WERI-Rb-1 (cell line): ENCODE measurements at places on chromosomes 7 and 10.

- no peak for DNase-seq
These were observed 68.9 kb upstream of the LEP start for GRCh38 chr7:128172151-128172550.

GRCh38 chr10:86868353-86868752 is 89.1 kb downstream of the MMRN2 start:
- DNase-seq = peak; percentile 80

DNA sequence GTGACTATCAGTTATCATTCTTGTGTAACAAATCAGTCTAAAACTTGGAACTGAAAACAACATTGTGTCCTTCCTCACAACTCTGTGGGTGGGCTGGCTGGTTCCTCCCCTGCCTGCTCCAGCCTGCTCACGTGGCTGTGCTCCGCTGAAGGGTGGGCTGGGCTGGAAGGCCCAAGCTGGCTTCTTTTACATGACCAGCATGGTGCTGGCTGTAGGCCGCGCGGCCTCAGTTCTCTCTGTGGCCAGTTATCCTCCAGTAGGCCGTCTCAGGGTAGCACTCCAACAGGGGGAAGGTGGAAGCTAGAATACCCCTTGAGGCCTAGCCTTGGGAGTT is 11.3 kb downstream of the ADAMTS14 start:
- no peak for DNase-seq

DNA sequence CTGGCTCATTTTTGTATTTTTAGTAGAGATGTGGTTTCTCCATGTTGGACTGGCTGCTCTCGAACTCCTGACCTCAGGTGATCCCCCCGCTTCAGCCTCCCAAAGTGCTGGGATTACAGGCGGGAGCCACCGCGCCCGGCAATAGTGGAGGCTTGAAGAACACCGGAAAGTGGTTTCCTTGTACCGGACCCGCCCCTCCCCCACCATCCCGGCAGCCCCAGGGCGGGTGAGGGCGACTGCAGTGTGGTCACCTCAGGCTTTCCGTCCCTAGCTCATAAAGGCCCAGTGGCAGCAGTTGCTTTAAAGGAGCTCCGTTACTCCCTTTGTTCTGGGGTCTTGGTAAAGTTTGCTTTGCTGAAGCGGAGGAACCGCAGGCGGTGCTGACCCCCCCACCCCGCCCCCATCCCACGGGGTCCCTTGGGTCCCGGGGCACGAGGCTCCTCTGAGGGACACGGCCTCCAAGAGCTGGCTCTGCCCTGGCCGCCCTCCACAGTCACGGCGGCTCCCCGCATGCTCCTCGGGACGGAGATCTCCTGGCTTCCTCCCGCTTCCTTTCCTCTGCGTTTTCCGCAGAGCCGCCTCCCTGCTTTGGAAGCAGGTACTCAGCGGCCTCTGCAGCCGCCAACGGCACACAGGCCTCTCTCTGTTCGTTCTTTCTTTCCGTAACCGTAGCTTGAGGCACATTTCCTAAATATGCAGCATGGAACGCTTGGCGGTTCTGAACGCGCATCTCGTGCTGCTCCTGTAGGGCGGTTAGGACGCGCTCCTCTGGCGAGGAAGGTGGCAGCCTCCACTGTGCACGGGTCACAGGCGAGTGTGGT is 77.3 kb downstream of the DNAJB6 start:
- no peak for DNase-seq

DNA sequence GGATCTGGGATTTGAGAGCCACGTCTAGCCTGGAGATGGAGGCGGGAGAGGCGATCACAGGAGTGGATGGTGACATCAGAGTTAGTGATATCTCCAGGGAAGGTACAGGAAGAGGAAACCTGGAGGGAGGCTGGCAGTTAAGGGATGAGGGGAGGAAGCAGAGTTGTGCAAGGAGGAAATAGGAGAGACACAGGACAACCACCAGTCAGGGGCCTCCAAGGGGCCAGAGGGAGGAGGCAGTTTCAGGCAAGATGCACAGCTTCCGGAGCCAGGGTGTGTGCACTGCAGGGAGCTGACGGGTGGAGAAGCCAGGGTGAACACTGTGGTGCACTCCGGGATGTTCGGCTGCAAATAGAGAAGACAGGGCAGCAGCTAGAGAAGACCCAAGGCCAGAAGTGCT is 141.2 kb downstream of the GLI3 start:
- DNase-seq = no peak

DNA sequence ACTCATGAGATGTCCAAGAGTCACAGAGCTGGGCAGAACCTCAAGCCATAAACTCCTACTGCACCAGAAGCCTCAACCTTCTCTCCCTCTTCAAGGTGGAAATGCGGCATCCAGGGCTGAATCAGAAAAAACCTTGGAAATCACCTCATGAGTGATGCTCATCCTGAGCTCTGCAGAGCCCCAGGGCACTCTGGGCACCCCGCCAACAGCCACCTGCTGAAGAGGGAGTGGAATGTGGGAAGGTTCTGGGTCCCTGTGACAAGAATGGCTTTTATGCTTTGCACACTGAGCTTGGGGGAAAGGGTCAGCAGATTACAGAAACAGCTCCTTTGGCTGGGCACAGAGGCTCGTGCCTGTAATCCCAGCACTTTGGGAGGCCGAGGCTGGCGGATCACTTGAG is 18.8 kb downstream of the NUDT1 start:
- DNase-seq = no peak

GRCh38 chr10:44935201-44935965 is 24.2 kb upstream of the RASSF4 start:
- DNase-seq = no peak

- DNase-seq = no peak
These were observed 4.3 kb downstream of the HOXA10 start for GRCh38 chr7:27169658-27170425.

DNA sequence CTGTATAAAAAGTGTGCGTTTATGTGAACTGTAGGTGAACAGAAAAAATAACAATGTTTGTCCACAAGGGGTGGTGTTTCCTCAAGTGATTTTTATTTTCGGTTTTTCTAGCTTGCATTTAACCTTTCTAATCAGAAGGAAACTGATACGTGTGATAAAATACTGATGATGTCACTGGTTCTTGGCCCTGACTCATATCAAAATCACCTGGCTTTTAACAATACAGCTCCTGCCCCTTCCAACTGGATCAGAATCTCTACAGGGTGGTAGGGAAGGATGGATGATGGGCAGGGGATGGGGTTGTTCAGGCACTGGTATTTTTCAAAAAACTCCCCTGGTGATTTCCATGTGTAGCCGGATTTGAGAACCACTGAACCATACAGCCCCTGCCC is 10.9 kb downstream of the NPFFR1 start:
- no peak for DNase-seq

DNA sequence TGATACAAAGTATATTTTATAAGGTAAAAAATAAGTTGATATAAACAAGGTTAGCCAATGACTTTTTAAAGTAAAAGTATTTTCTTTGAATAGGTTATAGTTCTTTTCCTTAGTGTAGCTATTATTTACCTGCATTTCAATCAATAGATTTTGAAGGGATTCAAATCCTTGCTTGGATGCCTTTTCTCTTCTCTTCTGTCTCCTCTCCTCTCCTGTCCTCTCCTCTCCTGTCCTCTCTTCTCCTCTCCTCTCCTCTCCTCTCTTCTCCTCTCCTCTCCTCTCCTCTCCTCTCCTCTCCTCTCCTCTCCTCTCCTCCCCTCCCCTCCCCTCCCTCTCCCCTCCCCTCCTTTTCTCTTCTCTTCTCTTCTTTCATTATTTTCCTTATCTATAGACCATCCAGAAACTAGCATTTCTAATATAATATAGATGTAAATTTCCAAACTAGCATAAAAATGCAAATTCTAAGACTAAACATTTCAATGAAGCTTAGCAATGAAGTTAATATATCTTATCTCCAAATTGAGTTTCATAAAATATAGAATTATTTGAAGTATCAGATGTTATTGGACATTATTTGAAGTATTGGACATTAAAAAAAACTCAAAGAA is 60.5 kb upstream of the PRKCQ start:
- DNase-seq = no peak

DNA sequence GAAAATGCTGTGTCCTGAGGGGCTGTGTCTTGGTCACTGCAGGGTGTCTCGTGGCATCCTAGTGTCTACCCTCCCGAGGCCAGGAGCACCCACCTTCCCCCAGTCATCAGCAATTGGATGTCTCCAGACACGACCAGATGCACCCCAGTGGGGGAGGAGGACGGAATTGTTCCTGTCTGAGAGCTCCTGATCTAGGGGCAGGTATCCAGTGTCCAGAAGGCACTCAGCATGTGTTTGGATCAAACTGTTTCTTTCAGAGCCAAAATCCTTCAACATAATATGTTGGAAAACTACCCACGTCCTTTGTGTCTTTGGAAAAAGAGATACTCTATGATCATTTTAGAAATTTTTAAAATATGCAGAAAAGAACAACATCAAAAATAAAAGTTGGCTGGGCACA is 16.9 kb downstream of the PRKRIP1 start:
- DNase-seq = no peak

- no peak for DNase-seq
These were observed 93.2 kb upstream of the ZNF438 start for GRCh38 chr10:31124852-31125251.

- DNase-seq = no peak
These were observed 475.1 kb upstream of the FOXK1 start for GRCh38 chr7:4207011-4207410.

DNA sequence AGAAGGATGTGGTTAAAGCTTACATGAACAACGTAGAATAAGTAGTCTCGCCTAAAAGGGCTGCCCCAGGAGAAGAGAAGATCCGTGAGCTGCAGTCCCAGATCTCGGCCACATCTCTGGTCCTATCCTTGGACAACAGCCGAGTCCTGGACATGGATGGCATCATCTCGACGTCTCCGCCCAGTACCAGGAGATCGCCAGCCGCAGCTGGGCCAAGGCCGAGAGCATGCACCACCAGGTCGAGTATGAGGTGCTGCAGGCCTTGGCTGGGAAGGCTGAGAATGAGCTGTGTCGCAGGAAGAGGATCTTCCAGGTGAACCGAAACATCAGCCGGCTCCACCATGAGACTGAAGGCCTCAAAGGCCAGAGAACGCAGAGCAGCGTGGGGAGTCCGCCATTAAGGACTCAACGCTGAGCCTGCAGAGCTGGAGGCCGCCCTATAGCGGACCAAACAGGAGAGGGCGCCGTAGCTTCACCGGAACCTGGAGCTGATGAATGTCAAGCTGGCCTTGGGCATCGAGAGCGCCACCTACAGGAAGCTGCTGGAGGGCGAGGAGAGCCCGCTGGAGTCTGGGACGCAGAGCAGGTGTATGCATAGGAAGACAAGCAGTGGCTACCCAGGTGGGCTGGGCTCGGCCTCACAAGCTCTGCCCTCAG is 22.2 kb downstream of the LIPK start:
- peak; percentile 61 for DNase-seq

DNA sequence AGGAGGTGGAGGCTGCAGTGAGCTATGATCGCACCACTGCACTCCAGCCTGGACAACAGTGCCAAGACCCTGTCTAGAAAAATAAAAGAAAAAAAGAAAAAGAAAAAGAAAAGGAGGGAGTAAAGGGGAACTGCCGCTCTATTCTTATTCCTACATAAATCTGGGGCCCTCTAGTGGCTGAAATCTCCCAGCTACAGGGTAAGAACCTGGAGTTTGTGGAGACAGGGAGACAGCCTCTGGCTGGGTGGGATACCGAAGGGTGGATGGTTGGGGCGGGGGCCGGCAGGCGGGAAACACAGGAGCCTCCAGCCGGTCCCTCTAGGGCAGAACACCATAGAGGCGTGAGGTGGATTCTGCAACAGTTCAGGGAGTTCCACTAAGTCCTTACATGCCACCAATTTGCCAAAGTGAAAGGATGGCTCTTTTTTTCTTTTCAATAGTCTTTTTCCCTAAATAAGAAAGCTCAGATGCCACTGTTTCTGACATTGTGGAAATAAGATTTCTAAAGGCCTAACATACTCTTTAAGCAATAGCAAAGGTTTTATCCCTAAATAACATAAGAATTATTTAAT is 117.3 kb downstream of the SVIL start:
- peak; percentile 41 for DNase-seq

DNA sequence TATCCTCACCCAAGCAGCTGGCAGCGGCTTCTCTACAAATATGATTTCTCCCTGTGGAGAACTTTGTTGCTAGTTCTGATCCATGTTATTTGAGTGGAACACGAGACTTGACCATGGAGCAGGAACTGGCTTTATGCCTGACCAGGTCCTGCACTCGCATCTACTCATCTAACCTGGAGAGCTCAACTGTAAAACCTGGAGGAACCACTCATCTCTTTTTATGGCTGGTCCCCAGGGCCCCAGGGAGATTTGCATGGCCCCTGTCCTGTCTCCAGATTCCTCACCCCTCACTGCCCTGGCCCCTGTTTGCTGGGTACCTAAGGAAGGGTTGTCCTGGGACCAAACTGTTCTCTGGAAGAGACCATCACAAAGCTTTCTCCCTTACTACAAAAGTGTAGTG is 16.0 kb downstream of the TCAF1 start:
- DNase-seq = no peak

- no peak for DNase-seq
These were observed 110.6 kb downstream of the CLEC2L start for GRCh38 chr7:139634087-139634486.

- DNase-seq = no peak
These were observed 14.9 kb downstream of the KCNK18 start for GRCh38 chr10:117212176-117212575.

DNA sequence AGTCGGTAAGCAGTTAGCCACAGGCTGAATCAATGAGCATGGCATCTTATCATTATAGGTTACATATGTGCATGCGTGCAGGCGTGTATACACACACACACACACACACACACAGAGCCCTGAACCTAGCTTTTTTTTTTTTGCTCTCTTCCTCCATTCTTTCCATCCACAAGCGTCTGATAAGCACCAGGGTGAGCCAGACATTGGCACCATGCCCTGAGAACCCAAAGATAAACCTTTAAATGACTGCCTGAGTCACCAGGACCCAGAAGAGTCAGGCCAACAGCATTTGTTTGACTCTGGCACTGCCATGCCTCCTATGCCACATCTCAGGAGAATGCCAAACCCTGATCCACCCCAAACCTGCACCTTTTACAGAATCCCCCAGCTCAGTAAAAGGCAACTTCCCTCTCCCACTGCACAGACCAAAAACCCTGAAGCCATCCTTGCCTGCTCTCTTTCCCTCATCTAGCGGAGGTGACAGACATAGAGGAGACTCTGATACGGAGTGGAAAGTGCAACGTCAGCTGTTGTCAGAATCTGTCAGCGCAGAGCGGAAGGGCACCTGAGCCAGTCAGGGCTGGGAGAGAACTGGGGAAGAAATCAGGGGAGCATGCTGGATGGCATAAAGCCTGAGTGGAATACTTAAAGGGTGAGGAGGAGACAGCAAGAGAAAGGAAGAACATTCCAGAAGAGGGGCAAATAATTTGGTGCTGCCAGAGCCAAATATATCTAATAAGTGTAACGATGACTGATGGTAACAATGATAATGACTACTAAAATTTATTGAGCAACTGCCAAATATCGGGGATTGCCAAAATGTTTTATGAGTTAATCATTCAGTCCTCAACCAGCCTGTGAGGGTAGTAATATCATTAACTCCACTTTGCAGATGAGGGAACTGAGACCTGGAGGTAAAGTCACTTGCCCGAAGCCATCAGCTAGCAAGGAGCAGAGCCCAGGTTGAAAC is 3.2 kb downstream of the PARP12 start:
- DNase-seq = no peak

GRCh38 chr7:142301923-142302550 is 44.2 kb upstream of the PRSS58 start:
- DNase-seq = peak; percentile 38

GRCh38 chr7:101998029-101998905 is 180.8 kb downstream of the CUX1 start:
- no peak for DNase-seq

GRCh38 chr10:30017556-30017955 is 41.8 kb downstream of the JCAD start:
- DNase-seq = no peak
